Gastrocnemius medialis (tissue), 4 donors: ENCODE measurements at places on chromosomes 7 and 10. TPM values are rescaled to one million over a fixed set of nuclear protein-coding genes. Genes with fewer than 3 reads are reported as not detected.

- no peak for DNase-seq
These were observed 65.7 kb upstream of the PARD3 start for GRCh38 chr10:34880817-34881216.

CYP3A4 gene
- total RNA-seq: 0.71 TPM

DNA sequence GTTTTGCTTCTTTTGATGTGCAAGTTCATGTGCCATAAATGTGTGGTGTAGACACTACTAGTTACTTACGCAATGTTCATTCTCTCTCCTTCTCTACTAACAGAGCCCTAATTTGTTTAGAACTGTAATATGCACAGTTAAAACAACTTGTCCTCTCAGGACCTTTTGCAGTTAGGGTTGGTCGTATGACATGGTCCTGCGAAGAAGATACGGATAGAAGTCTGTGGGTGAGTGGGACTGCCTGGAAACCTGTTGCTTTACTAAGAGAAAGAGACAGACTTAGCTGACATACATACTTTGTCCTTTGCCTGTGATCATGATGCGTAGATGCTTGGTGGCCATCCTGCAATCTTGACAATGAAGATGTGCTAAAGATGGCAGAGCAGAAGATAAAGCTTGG is 51.1 kb downstream of the PRPF18 start:
- no peak for DNase-seq

DNA sequence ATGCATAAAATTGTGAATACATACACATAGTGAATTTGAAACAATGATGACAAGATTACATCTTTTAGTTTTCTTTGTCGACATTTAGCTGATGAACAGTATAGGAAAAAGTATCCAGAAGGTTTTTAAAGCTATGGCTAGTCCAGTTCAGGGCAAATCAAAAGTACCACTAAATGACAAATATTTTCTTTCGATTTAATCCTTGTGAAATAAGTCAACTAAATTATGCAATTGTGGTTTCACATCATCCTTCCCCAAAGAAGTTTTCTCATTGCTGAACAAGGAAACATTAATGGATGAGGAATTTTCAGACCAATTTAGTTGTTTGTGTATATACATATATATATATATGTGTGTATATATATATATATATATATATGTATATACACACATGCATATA is 774.0 kb downstream of the DNAJB9 start:
- DNase-seq: no peak

ITGA8 gene
- total RNA-seq: 17.4 TPM
